ENCODE measurements at places on chromosomes 7 and 10.

DNA sequence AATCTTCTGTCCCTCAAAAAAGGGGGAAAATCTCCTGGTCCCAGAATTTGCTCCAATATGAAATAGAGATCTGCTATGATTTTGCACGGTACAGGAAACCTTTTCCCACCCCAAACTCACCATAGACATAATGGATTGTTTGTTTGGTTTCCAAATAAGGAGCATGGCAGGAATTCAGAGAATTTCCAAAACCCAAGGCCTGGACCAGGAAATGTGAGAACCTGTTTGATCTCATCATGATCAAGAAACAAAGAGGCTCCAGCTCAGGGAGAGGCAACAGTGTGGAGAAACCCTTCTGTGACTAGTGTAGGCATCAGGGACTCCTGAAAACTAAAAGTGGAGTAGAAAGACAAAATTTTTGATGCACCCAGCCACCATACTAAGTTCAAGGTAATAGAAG lies 1548.1 kb upstream of the LRRTM3 start:
- DNase-seq, result no peak

DNA sequence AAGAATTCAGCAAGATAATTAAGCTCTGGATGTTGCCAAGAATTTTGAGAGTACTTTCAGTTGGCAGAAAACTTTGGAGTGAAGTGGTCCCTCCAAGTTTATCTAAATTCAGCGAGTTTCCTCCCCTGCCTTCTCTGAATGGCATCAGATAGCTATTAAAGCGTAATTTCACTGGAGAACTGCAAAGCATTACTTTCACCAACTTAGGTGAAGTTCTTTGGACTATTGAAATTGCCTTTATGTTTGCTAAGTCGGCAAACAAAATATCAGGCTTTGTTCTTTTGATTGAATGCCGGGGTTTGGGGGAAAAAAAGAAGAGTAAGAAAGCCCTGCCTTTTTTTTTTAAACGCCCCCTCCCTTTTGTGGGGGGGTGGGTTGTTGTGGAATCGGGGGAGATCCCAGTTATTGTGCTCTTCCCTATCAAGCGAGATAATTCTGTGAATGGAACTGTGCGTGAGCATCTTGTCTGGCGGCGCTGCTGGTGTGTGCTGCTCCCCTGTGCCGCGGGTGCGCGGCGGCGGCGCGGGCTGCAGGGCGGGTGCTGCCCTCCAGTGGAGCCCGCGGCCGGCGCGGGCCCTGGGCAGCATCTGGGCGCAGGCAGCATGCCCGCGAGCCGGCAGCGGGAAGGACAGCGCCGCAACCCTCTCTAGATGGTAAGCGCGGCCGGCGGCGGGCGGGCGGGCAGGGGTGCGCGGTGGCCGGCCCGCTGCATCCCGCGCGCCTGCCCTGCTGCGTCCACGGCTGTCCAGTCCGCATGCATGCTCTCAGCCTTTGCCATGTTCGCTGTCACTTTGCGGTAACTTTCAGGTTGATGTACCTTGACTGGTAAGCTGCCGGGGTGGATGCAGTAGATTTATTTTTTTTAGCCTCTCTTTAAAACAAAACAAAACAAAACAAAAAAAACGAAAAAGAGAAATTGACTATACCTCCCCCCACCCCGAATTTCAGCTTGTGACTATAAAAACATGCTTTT lies 176.5 kb downstream of the TCF7L2 start:
- DNase-seq, result peak; percentile 73

GRCh38 chr7:93378131-93378760 lies 146.1 kb downstream of the VPS50 start:
- DNase-seq, result no peak

GRCh38 chr10:8787649-8788048 lies 733.2 kb downstream of the GATA3 start:
- DNase-seq, result no peak

GRCh38 chr7:147483634-147484292 lies 1106.8 kb upstream of the C7orf33 start:
- no peak for DNase-seq

DNA sequence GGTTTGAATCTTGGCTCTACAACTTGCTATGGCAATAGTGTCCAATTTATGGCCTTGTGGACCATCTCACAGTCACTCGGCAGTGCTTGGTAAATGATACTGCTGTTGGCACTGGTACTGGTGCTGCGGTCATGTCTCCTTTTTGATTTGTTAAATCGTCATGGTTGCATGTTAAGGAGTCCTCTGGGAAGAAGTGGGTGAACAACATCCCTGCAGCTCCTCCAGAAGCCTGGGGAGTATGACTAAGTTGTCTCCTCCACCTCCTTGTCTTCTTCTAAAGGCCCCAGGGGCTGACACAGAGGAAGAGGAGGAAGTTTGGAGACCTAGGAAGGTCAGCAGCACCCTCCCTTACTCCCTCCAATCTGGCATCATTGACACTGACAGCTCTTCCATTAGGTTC lies 8.5 kb downstream of the ITPRIP start:
- peak; percentile 71 for DNase-seq

DNA sequence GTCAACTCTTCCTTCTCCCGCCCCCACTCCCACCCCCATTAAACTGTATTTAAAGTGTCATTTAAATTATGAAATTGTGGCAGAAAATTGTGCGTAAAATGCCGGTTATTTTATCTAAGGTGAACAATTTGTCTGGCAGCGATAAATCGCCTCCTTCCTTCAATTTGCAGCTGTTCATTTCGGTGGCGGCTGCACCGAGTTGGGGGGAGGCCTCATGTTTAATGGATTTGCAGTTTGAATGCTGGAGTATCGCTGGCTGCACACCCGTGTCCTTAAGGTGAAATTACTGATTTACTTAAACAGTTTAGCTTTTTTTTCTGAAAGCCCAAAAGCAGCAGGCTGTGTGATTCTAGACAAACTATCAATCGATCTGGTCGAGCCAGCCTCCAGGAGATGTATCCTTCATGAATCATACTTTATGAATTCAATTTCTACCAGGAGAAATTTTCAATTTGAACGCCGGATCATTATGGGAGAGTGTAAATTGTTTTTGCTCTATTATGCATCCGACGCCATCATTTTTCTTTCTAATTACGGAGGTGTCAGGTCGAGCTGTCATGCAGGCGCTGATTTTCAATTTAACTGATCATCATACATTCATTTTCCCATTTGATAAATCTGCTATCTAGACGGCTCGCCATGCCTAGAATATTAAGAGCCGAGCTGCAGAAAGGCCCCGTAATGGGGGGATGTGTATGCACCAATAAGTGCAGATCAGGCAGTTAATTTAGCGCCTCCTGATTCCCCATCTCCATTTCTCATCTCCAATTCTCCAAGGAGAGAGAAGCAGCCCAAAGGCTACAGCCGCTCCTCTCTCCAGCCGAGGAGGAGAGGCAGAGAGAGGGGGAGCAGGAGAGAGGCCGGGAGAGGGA lies 6.5 kb downstream of the UNCX start:
- DNase-seq, result no peak

DNA sequence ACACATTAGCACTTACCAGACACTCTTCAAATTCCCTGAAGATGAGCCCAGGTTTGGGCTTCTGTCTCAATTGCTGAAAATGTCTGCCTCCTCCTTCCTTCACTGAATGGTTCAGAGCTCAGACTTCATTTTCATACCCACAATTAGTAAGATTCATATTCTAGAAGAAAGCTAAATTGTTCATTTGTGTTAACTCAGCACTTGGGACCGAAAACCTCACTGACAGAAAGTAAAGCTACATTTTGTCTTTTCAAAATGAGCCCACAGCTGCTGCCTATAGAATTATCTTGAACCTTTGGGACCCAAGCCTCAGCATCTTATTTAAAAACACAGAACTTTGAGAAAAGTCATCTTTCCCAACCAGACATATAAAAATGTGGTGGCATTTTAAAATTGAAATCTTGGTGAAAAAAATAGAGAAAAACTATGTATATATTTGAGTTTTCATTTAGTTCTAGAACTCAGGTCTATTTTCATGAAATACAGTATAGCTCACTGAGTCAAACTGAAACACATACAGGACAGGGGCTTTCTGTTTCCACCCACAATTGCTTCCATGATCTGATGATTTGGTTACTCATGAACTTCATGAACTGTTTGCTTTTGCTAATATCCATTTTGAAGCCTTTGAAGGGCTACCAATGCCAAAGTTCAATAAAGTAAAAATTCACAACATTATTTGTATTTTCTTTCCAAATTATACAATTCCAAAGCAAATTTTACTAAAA lies 119.1 kb upstream of the PFKP start:
- DNase-seq, result no peak

Measured in fibroblast of villous mesenchyme (primary cell).